ENCODE measurements at places on chromosomes 7 and 10.

DNA sequence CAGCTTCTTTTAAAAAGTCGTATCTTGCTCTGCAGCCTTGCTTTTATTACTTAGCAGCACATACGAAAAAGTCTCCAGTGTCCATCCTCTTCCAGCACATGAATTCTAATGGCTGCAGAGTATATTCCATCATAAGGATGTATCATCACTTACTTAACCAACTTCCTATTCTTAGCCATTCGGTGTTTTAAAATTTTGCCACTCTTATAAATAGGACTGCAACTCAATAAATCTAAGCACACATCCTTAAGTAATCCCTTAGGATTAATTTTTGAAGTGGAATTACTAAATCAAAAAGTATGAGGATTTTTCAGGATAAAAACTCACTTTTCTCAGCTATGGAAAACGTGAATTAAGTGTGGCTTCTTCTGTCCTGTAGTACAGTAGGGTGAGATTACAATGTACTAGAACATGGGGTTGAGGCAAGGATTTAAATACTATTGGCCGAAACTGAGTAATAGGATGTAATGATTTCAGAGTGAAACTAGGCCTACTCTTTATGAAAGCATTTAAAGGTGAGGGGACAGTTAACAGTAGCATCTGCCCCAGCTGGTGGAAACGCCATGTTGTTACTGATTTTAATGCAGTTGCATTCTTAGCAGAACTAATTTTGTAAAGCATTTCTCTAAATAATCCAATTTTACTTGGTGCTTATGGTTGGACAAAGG, 1035.5 kb downstream of the LRMDA start:
- no peak for DNase-seq

GRCh38 chr10:71945819-71946474, 18.2 kb upstream of the CHST3 start:
- no peak for DNase-seq

DNA sequence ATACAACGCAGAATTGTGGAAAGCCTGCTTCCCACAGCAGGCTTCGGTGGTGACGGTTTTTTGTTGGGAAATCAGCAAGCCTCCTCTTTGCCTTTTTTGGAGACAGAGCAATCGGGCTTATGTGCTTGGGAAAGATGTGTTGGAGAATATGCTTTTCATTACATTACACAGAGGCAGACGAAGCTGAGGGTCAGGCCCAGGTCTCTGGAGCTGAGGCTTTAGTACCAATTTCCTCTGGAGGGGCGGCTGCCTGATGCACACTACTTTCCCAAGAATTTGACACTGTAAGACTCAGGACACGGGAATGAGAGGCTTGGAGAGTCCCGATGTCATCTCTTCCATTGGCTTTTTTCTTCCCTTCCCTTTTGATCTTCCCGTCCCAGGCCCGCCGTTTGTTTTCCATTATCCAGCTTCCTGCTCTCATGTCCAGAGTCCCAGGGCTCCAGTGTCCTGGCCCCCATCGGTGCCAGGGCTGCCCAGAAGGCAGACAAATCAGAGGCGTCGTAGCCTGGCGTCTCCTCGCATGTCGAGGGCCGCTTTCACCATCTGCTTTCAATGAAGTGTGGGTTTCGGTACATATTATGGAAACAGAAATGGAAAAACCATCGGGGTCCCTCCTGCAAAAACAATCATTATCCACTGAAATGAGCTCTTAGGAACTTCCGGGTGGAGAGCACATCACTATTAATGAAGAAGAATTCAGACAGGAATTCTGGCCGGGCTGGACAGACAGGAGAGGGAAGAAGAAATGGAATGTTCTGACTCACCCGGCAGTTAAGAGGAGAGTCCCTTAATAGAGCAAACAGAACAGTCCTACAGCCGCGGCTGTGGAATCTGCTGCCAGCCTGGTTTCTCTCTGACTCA, 123.0 kb upstream of the JCAD start:
- DNase-seq = no peak

DNA sequence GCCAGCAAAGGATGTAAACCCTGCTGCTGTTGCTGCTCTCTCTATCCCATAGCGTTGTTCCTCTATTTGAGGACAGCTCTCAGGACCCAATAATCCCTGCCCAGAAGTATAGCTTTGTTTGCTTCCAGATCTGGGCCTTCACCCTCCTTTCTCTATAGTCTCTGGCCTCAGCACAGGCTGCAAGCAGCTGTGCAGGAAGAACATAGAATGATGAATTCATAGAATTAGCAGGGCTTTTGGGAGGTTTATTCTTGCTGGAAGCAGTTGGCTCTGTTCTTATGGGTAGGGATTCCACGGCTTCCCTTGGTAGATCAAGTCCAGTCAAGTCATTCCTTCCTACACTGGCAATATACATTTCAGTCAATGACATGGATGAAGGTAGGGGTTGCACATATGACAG, 354.7 kb downstream of the HPSE2 start:
- no peak for DNase-seq

DNA sequence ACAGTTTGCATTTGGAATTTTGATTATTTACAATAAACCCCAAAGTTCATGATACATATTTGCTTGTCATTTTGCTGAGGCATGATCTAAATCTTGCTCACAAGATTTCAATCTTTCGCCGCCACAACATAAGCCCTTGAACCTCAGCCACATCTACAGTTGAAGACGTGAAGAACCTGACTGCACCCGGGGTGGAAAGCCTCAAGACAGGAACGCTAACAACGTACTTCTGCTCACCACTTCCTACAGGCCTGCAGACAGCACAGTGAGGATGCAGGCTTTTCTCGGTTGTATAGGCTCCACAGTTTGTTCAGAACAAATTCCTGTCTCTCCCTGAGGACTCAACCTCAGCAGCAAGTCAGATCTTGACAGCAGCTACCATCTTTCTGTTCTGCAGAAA, 393.8 kb upstream of the PRKCQ start:
- no peak for DNase-seq

All from activated T-helper 1 cell treated with Interleukin-2 at 50 U/mL for 16 hours (primary cell).